HTR-8/SVneo (cell line): ENCODE measurements at places on chromosomes 7 and 10.
A peak's percentile ranks its signal among the peaks of the same experiment; 100 is the strongest.

DNA sequence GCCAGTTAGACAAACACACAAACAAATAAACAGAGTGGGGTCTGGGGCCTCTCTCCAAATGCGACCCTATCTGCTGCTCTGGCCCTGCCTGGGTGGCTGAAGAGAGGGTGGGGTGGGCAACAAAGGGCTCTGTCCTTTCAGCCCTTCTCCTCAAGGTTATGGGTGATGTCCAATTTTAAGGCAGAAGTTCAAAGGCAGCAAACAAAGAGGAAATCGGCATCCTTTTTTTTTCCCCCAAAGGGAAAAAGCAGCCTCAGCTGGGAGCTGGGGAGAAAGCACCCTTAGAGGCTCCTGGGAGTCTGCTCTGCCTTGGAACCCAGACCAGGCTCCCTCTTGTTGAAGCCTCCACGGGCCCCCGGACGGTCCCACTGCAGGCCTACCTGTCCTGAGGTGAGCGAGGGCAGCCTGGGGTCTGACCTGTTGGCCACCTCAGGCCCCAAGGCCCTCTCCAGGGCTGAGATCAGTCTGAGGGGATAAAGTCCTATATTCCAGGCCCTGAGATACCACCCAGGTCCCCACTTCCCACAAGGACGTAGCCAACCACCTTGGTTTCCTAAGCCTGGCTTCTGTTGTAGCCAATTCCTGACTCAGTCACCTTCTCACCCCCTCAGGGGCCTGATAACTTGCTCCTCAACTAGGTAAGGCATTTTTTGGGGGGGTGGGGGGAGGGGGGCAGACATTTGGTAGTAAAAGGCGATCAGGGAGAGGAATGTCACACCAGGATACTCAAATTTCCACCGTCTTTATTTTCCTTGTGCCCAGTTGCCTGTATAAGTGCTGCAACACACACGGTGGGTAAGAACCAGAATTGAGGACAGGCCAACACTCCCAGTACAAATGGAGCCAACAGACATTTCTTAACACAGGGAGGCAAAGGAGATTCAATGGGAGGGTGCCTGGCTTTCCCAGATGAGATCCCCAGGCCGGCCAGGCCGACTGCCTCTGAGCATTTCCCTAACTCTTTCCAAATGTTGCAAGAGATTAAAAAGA, 4.3 kb downstream of the HOXA11 start:
- no peak for DNase-seq

- DNase-seq = no peak
Measured at GRCh38 chr7:144826208-144826607, 9.6 kb downstream of the TPK1 start.

GRCh38 chr10:97676770-97677581, 10.1 kb downstream of the AVPI1 start:
- DNase-seq = peak; percentile 77

DNA sequence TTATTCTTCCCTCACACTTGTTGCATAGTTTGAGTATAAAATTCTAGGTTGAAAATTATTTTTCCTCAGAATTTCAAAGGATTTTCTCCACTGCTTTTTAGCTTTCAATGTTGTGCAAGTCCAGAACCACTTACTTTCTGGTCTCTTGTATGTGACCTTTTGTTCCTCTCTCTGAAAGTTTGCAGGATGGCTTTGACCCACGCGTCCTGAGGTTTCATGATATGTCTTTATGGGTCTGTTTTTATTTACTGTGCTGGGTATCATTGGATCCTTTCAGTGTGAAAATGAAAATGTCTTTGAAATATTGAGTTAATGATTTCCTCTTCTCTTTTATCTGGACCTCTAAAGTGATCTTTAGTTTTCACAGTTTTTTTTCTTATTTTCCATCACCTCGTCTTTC, 38.5 kb downstream of the C1GALT1 start:
- DNase-seq = no peak

GRCh38 chr10:2895594-2896196, 171.7 kb upstream of the PFKP start:
- no peak for DNase-seq

GRCh38 chr10:119689016-119689580, 36.8 kb upstream of the INPP5F start:
- DNase-seq = no peak

DNA sequence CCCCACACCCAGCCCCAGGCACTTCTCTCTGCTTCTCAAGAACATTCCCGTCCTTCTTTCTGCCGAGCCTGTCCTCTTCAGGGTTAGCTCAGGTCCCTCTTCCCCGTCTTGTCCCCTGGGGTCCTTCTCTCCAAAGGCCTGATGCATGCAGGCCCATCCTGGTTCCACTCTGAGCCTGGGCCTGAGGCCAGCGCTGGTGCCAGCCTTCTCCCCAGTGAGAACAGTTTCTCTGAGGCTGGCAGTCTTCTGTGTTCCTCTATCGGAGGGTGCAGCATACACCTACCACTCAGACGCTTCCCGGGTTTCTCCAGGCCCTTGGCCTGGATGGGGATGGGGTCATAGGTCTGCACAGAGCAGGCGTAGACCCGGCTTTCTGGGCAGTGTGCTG, 14.6 kb downstream of the AP5Z1 start:
- DNase-seq = no peak

GRCh38 chr10:114375047-114375446, 29.3 kb downstream of the AFAP1L2 start:
- DNase-seq = no peak
